ENCODE measurements at places on chromosomes 2 and 18. TPM values are rescaled to one million over a fixed set of nuclear protein-coding genes. Genes with fewer than 3 reads are reported as not detected.

Gene OSR1
- total RNA-seq: not detected

Gene SMPD4
- total RNA-seq: 58.5 TPM

- no peak for DNase-seq
Observed at GRCh38 chr2:236341721-236342120, 77.5 kb upstream of the ASB18 start.

- DNase-seq: no peak
Observed at GRCh38 chr2:110869472-110870446, 137.4 kb downstream of the ACOXL start.

- DNase-seq: no peak
Observed at GRCh38 chr2:212873256-212873655, 278.2 kb downstream of the IKZF2 start.

Gene DLGAP1
- total RNA-seq: 0.10 TPM

Gene OXER1
- 2.1 TPM for total RNA-seq

DNA sequence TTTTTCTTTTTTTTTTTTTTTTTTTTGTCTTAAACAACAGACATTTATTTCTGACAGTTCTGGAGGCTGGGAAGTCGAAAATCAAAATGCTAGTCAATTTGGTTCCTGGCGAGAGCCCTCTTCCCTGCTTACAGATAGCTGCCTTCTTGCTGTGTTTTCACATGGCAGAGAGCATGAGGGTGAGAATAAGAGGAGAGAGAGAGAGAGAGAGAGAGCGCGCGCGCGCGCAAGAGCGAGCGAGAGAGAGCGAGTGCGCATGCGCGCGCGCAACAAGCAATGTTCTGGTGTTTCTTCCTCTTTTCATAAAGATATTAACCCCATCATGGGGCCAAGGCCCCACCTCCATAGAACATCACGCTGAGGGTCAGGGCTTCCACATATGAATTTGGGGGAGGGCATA is 20.9 kb downstream of the MTCL1 start:
- DNase-seq: no peak

Gene PAX8
- total RNA-seq: 0.39 TPM

DNA sequence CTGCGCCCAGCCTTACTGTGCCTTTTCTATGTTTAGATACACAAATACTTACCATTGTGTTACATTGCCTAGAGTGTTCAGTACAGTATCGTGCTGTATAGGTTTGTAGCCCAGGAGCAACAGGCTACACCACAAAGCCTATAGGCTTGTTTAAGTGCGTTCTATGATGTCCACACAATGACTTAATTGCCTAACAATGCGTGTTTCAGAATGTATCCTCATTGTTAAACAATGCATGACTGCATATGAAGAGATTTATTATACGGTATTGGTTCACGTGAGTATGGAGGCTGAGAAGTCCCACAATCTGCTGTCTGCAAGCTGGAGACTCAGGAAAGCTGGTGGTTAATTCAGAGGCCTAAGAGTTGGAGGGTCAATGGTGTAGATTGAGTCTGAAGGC is 46.1 kb upstream of the MGAT4A start:
- no peak for DNase-seq

Gene SKOR2
- total RNA-seq: not detected

Gene BCL2
- 145 TPM for total RNA-seq

DNA sequence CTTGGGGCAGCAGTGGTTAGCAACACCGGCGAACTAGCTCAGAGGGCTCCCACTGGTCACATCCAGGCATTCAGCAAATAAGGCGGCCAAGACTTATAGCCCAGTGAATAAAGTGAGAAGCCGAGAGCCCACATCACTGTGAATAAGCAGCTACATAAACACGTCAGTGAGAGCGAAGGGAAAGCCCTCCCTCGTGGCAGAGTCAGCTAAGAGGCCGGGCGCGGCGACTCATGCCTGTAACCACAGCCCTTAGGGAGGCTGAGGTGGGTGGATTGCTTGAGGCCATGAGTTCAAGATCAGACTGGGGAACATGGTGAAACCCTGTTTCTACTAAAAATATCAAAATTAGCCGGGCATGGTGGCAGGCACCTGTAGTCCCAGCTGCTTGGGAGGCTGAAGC is 5.2 kb downstream of the D2HGDH start:
- DNase-seq: no peak

DNA sequence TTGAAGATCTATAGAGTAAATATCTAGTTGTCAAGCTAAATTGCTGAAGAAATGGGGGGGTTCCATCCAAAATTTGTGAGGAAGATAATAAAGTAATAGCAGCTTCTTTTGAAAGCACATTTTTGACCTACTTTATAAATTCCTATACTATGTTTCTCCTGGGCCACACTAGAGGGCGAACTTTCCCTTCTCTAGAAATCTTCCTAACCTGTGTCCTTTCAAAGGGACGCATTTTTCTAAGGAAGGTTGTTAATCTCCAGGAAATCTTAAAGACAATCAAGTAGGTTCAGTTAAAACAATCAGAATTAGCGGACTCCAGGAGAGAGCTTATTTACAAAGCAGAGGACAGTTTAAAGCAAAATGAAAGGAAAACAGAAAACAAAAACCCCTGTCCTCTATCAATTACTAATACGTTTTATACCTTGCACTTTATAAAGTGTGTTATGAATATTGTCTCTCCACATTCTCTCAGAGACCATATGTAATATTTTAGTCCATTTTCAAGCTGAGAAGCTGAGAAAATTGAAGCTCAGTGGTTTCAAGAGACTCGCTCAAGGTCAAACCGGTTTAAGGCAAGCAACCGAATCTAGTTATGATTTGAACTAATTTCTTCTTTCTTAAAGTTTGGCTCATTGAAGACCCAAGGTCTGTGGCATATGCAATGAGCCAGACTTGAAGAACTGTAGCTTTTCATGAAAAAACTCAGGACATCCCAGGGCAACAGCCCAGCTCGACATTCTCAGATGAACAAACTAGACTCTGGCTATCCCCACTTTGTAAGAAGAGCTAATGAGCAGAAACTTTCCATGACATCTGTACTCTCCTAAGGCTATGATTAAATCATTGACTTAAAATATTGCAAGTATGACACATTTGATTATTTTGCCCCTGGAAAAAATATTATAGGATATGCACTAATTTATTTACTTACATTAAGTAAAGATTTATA is 273.6 kb downstream of the PAX3 start:
- no peak for DNase-seq

GRCh38 chr2:70831861-70832260 is 3.8 kb downstream of the CD207 start:
- no peak for DNase-seq

GRCh38 chr2:112699984-112700667 is 20.7 kb upstream of the NT5DC4 start:
- no peak for DNase-seq

DNA sequence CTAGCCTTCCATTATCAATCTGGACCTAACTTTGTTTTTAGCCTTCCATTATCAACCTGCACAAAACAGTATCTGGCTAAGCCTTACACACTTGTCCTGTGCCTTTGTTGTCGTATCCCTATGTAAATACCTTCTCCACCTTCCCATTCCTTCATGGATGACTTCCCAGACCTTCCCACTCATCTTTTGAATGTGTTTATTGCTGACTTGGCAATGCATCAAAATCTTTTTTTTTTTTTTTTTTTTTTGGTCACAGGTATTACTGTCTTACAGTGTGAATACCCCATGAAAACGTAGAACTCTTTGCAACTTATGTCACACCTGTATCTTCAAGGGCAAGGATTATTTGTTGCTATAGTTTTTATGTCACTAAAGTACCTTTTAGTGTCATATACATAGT is 25.7 kb downstream of the RPE start:
- no peak for DNase-seq

- no peak for DNase-seq
Observed at GRCh38 chr2:109247812-109248211, 118.8 kb downstream of the SH3RF3 start.

DNA sequence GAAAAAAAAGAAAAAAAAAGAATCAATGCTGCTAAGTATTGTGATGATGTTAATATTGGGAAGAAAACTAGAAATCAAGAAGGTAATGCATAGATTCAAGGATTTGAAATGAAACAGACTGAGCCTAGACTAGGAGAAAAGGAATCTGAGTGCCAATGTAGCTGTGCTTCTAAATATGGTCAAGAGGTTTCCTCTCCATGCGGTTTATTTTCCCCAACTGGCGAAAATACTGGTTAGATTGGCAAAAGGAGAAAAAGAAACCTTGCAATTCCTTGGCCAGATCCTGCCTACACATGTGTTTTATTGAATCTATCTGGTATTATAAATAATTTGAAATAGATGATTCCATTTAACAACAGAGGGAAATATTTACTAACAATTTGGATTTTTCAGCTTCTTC is 5.7 kb downstream of the SCN3A start:
- DNase-seq: no peak

Measured in activated B cell treated with CpG ODN at 0.5 μM for 24 hours (primary cell).